C1 segment of cervical spinal cord (tissue), 14 donors: ENCODE measurements at places on chromosomes 5 and 9.

GRCh38 chr5:1465117-1465516 is 19.9 kb upstream of the SLC6A3 start:
- no peak for DNase-seq

DNA sequence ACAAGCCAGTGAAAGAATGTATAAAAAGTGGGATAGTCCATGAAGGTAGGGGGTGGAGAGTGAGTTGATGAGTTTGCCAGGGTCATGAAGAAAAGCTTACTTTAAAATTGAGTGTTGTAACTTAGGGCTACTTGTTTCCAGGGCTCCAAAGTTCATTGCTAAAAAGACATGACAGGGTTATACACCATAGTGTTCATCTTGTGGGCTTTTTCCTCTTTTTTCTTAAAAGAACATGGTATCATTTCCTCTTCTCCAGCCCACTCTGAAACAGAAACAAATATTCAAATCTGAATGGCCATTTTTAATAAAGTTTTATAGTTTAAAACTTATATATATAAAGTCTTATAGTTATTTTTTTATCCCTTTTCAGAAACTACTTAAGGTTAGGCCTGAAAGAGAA is 115.7 kb upstream of the SMC2 start:
- DNase-seq = no peak

DNA sequence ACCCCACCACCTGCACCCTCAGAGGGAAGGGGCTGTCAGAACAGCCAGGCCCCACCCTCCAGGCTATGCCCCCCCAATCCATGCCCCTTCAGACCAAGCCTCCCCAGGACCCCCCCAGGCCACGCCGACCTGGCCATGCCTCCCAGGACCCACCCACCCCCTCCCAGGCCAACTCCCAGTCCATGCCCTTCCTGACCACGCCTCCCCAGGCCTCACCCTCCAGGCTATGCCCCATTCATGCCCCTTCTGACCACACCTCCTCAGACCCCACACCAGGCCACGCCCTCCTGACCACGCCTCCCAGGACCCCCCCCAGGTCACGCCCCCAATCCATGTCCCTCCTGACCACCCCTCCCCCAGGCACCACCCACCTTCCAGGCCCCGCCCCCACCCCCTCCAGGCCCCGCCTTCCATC is 27.6 kb downstream of the TPPP start:
- DNase-seq = no peak

DNA sequence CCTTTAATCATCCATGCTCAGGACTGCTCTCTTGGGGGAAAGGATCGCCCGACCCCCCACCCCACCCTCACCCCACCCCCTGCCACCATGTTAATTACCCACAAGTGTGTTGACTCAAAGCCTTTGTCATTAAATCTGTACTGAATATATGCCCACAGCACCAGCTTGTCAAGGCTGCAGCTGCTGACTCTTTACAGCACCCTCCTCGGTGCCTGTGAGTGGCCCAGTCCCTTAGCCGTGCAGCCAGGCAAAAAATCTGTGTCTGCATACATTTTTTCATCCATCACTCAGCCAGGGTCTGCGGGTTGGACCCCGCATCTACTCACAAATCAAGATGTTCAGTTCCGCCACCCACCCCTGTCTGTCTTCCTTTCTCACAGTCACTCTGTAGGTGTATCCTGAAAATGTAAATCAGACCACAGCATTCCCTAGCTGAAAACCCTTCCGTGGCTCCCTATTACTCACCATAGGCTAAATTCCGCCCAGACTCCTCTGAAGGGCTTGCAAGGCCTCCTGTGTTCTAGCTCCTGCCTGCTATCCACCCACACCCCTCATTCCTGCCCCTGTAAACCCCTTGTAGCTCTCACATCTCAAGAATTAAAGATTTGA is 53.7 kb upstream of the KCNIP1 start:
- no peak for DNase-seq

GRCh38 chr9:90021216-90021906 is 416.5 kb downstream of the GADD45G start:
- DNase-seq = no peak

DNA sequence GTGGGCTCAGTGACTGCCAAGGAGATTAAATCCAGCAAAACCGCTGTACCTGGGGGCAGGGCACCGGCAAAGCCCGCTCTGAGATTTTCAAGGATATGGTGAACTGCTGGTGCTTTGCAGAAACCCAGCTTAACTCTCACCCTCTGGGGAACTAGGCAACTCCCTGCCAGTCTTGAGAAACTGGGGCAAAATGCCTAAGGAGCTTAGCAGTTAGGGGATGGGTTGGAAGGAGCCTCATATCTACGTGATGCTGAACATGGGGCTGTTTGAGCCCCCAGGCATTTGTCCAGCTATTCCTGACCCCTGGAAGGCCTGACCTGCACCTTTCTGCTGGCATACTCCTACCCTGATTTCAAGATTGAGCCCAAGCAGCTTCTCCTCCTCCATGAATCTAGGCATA is 108.6 kb upstream of the TBC1D2 start:
- no peak for DNase-seq

- DNase-seq = no peak
Measured at GRCh38 chr9:4114569-4115505, 185.0 kb downstream of the GLIS3 start.

GRCh38 chr5:134540747-134541733 is 15.6 kb downstream of the JADE2 start:
- DNase-seq = no peak

- DNase-seq = no peak
Measured at GRCh38 chr5:109589986-109590385, 99.7 kb upstream of the MAN2A1 start.

DNA sequence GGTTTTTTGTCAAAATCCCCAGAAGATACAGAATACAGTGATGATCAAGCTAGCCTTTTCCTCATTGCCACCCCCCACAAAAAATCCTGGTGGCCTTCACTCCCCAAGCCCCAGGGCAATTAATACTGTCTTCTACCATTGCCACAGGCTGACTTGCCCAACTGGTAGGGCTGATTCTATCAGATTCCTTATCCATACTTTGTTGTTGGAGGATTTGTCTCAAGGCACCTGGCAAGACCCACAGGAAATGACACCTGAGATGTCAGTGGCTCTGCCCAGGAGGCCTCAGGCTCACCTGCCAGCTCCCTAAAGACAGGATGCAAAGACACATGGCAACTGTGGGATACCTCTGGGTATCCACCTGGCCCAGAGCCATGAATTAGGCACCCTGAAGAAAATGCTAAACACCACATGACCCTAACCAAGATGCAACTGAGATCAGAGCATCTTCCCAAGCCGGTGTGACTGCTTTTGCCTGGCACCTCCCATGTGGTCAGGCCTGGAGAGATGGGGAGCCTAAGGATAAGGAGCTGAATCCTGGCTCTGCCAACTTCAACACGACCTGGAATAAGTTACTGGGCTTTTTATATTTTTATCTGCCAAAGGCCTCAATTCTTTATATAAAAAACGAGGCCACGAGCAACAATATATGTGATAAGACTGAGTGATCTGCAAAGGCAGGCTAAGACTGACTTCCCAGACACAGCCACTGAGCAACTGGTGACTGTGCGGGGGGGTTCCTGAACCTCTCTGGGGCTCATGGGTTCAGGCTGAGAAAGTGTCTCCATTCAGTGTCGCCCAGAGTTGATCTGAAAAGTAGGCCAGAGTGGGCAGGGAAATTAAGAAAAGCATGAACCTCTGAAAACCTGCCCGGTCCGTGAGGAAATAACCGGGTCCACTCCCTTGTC is 944 bp downstream of the ATOX1 start:
- no peak for DNase-seq

DNA sequence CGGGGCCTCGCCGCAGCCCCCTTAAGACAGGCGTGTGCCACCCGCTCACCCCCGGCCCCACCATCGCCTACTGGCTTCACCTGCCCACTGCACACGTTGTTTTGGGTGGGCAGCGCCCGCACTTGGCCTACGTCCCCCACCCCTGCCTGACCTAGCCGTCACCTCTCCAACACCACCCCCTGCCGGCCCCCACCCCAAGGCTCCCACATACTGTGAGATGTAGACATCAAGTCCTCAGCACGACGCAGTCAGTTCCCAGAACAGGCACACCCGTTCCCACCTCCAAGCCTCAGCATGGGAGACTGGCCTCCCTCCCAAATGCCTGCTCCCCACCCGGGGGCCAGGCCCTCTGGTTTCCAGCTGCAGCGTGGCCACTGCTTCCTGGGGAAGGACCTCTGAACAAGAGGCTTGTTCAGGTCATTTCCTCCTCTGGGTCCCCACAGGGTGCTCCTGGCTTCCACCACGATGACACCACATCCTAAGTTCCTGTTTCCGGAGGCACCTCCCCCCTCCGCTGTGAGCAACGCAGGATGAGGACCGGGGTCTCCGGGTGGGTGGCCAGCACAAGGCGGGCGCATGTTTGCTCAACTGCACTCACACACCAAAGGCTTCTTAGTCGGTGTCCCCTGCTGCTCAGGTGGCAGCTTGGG is 11.3 kb downstream of the DBN1 start:
- no peak for DNase-seq

DNA sequence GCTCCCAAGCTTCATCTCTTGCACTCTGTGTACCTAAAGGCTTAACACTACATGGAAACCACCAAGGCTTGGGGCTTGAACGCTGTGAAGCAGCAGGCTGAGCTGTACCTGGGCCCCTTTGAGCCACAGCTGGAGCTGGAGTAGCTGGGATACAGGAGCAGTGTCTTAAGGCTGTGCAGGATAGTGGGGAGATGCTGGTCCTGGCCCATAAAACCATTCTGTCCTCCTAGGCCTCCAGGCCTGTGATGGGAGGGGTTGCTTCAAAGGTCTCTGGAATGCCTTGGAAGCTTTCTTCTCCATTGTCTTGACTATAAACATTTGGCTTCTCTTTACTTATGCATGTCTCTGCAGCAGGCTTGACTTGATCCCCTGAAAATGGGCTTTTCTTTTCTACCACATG is 42.3 kb upstream of the DAPK1 start:
- DNase-seq = no peak

- DNase-seq = no peak
Measured at GRCh38 chr5:92761585-92761984, 819.4 kb downstream of the NR2F1-AS1 start.

DNA sequence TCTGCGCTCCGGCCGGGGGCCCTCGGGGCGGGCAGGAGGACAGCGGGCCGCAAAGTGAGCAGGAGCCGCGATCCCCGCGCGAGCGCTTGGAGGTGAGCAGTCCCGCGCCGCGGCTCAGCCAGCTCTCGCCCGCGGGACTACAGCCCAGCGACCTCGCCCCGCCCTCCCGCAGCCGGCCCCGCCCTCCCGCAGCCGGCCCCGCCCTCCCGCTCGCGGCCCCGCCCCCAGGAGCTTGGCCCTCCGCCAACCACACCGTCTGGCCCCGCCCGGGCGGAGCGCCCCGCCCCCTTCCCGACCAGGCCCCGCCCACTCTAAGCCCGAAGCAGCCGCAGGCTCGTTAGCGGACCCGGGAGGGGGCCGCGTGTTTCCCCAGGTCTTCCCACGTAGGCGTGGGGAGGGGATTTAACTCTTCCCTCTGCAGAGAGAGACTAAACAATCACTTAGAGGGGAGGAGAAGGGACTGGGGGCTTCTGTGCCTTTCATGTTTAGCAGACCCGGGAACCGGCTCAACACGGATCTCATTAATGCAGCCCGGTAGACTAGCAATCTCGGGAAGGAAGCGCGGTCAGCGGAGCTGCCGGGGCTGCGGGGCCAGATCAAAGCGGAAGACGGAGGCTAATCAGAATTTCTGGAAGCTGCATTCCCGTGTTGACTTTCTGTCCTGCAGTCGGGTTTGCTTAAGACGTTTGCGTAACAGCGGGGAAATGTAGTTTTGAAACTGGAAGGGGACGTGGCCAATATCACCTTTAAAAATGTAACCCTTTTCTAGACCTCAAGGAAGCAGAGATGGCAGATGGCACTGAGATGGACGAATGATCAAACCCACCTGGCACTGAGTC is at the start of gene MYO10:
Gene MYO10 (minus strand): TSS at position 139 of the 839 bp plus-strand sequence. CDS start 480 bp downstream, outside the sequence.
- peak; percentile 22 for DNase-seq

DNA sequence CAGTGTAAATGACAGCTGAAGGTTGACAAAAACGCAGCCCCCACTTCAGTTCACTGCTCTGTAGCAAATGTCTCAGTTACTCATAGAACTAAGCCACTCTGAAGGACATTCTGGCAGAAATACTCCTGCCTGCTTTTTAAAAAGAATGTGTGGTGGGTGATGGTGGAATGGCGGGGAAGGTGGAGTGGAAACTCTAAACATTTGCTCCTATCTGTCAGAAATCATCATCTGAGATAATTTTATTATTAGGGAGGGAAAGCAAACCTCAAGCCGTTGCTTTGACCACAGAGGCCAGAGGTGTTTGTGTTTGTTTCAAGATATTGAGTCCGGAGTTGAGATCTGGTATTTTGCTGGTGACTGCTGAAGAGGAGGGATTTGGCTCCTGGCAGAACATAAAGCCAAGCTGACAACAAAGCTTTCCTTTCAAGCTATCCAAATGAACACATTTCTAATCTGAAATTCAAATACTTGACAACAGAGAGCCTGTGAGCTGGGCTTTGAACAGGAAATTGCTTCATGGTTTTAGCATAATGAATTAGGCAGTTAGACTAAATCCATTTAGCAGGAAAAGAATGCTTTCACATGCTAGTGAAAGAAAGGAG is 362.7 kb downstream of the CSNK1G3 start:
- peak; percentile 12 for DNase-seq

- no peak for DNase-seq
Measured at GRCh38 chr5:180643191-180643851, 6.1 kb downstream of the FLT4 start.

- DNase-seq = no peak
Measured at GRCh38 chr5:72234265-72234700, 85.8 kb downstream of the MRPS27 start.

GRCh38 chr9:10341057-10341456 is 271.7 kb downstream of the PTPRD start:
- DNase-seq = no peak

DNA sequence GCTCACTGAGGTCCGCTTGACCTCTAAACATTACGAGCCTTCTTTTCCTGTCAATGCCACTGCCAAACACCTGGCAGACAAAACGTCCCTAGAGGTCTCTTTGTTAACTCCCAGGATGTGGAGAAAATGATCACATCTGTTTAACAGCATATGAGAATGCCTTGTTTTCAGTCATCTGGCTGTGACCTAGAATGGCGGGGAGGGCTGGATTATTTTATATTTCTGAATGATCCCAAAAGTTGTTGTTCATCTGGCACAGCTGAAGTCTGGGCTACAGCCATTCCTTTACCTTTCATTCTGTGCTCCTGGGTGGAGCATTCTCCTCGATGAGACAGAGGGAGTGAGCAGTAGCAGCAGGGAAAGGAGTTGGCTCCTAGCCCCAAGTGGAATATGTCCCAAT is 138.2 kb downstream of the PRDM6 start:
- no peak for DNase-seq

DNA sequence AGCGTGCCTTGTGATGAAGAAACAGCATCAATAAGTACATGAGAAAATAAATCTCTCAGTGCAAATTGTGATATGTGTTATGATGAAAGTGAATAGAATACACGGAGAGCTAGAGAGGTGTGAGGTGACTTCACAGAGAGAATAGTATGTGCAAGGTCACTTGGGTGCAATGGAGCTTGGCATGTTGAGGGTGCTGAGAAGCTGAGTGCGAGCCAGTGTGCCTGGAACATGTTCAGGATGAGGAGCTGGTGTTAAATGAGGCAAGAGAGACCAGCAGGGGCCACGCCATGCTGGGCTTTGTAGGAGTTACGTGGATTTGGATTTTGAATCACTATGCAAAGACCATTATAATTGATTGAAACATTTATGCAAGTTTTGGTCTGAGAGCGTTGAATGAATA is 12.8 kb upstream of the RPS23 start:
- no peak for DNase-seq

- no peak for DNase-seq
Measured at GRCh38 chr9:37625758-37626147, 25.0 kb upstream of the FRMPD1 start.

- DNase-seq = no peak
Measured at GRCh38 chr5:3612591-3613042, 17.0 kb downstream of the IRX1 start.
